HTR-8/SVneo (cell line): ENCODE measurements at places on chromosomes 2 and 18.

DNA sequence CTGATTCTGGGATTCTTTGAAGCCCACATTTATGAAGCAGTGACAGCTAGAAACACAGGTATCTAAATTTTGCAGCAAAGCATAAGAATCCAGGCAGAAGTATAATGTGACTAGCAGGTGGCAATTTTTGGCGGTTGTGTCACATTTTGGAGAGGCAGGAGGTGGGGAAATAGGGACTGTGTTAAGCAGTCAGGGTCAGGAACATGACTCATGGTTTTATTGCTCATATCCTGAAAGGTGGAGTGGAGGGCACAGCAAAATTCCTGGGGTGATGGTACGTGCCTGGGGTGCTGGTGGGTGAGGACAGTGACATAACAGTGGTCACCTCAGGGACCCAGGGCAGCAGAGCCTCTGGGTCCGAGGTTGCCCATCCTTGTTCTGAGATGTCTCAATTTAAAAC lies 63.5 kb upstream of the TTN start:
- DNase-seq = no peak

DNA sequence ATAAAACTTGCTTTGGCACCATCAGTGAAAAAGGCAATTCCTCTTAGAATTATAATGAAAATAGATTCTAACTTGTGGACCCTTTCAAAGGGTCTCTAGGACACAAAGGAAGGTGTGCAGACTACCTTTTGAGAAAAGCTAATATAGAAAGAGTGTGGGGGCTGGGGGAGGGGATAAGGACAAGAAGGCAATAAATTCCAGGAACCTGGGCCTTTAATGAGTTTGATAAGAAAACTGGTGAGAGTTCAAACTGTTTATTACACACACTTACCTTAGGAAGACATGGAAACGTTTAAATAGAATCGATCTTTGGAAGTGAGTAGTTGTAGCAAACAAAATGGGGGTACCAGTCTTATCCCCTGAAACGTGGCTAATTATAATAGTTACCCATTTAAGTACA lies 39.6 kb upstream of the PGAP1 start:
- no peak for DNase-seq

DNA sequence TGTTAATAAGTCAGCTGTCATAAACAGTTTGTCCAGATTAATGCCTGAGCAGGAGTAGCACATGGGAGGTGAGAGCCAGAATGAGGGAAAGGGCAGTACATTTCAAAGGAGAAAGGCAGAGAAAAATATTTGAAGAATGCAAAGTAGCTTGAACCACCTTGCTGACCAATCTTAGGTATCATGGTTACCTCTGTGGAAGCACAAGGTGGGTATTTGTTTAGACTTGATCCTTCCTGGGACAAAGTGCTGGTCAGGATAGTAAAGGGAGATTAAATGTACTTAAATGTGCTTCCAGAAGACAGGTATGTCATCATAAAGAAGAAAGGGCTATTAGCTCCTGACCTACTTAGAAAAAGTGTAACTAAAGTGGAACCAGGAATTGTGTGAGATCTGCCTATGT lies 105.0 kb downstream of the LRRTM1 start:
- DNase-seq = no peak

GRCh38 chr18:11383381-11383780 lies 226.0 kb upstream of the SLC35G4 start:
- DNase-seq = no peak

- DNase-seq = no peak
These were observed 60.5 kb downstream of the AQP12A start for GRCh38 chr2:240752209-240752608.

DNA sequence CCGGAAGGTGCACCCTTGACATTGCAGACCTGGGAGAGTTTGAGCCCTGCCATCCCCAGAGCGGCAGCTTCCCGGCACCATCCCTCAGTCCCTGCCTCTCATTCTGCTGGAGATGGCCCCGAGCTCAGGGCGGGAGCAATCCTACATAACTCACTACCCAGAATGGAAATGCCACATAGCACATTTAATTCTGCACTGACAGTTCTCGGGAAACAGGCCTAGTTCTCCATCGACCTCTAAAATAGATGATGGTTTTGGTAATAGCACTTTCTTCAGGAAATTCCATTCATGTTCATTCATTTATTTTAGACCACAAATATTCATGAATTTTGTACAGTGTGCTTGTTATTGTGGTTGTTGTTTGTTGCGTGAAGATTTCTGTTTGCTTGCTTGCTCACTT lies 92.9 kb upstream of the SLC14A2 start:
- DNase-seq = no peak
